ENCODE measurements at places on chromosomes 16 and 17. TPM values are rescaled to one million over a fixed set of nuclear protein-coding genes. Genes with fewer than 3 reads are reported as not detected.

The IL32 gene
- polyA plus RNA-seq, result 60.2 TPM

The PVALEF gene
- not detected for polyA plus RNA-seq

The MC1R gene
- polyA plus RNA-seq, result 1.6 TPM

The TAF15 gene
- 83.0 TPM for polyA plus RNA-seq

The RMI2 gene
- polyA plus RNA-seq, result 0.23 TPM

The KCNJ2 gene
- polyA plus RNA-seq, result 7.1 TPM

The OR1A1 gene
- not detected for polyA plus RNA-seq

The ZACN gene
- polyA plus RNA-seq, result 1.5 TPM

The MAP2K6 gene
- polyA plus RNA-seq, result 0.61 TPM

The ALOX12B gene
- polyA plus RNA-seq, result not detected

The SMIM5 gene
- 3.7 TPM for polyA plus RNA-seq

The SEPTIN12 gene
- polyA plus RNA-seq, result not detected

The MEIOC gene
- not detected for polyA plus RNA-seq

The UTS2R gene
- 0.11 TPM for polyA plus RNA-seq

The SLC22A31 gene
- 0.07 TPM for polyA plus RNA-seq

The TBC1D3E gene
- not detected for polyA plus RNA-seq

The AANAT gene
- not detected for polyA plus RNA-seq

The TMEM231 gene
- 1.7 TPM for polyA plus RNA-seq

The CCL8 gene
- not detected for polyA plus RNA-seq

The NOG gene
- 0.15 TPM for polyA plus RNA-seq

The CFAP97D1 gene
- polyA plus RNA-seq, result not detected

The SLC12A3 gene
- not detected for polyA plus RNA-seq

The CDC27 gene
- polyA plus RNA-seq, result 10.4 TPM
